Kidney tubule cell (primary cell): ENCODE measurements at places on chromosomes 2 and 18.

DNA sequence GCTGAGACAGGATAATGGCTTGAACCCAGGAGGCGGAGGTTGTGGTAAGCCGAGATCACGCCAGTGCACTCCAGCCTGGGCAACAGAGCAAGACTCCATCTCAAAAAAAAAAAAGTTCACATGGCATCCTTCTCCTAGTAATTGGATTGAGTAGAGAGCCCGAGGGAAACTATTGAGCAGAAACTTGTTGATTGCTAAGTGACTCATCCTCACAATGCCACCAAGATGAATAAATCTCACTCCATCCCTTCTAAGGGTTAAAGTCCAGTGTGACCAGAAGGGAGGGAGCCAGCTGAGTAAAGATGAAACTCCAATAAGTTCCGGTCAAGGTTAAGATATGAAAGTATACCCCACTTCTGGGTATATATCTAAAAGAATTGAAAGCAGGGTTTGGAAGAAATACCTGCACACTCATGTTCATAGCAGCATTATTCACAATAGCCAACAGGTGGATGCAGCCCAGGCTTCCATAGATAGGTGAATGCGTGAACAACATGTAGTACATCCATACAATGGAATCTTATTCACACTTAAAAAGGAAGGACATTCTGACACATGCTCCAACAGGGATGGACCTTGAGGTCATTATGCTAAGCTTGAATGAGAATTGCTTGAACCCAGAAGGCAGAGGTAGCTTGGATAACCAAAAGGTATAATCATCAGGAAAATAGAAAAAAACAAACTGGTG is 13.0 kb upstream of the FHL2 start:
- DNase-seq: peak; percentile 67

GRCh38 chr2:56801770-56802169 is 618.0 kb downstream of the CCDC85A start:
- DNase-seq: no peak

GRCh38 chr2:63249161-63249560 is 198.5 kb downstream of the OTX1 start:
- DNase-seq: no peak

DNA sequence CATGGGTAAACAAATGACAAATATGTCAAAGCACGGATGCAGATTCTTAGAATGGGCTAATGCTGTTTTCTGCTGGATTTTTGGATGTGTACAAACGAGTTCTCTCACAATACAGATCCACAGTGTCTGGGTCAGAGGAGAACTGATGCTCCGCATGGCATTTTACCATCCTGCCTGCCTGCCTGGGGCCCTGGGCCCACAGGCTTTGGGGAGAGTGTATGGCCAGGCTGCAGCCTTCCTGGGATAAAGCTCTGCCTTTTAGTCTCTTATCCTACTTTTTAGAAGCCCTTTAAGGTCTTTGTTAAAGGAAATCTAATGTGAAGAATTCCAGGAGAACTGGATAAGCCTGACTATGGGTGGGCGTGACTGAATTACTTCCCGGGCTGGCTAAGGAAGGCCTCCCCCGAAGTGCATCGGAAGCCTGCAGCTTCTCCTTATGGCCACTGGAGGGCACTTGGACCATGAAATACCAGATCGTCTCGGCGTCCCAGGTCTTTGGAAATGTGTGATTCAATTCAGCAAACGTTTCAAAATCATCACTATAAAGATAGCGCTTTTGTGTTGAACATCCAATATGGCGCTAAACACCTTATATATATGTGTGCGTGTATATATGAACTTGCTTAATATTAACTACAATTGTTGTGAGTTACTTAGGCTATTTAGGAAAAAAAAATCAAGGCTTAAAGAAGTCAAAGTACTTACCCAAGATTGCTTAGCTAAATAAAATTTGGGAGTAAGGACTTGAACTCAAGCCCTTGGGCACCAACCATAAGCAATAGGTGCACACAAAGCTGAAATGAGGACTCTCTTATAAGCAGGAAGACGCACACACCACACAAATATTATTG is 15.2 kb upstream of the DNPEP start:
- peak; percentile 81 for DNase-seq
